ENCODE measurements at places on chromosomes 16 and 17. TPM values are rescaled to one million over a fixed set of nuclear protein-coding genes. Genes with fewer than 3 reads are reported as not detected.

GRCh38 chr16:23857881-23858269 is 22.1 kb downstream of the PRKCB start:
- H3K4me1 ChIP-seq: peaks cover 71% of the 10 kb centered on the region
- H3K27ac ChIP-seq: peak overlapping the region; percentile 81
- no peak for DNase-seq
- peak overlapping the region; percentile 76 for H3K4me3 ChIP-seq
- peaks cover 25% of the 10 kb centered on the region for H3K36me3 ChIP-seq

GRCh38 chr17:18860161-18860972 is 2.4 kb downstream of the PRPSAP2 start:
- no peaks in the 10 kb centered on the region for H3K27me3 ChIP-seq
- peak overlapping the region; percentile 97 for H3K27ac ChIP-seq
- peak; percentile 65 for DNase-seq
- peaks cover 46% of the 10 kb centered on the region for H3K4me1 ChIP-seq
- peaks cover 4% of the 10 kb centered on the region for H3K36me3 ChIP-seq

GRCh38 chr17:8692916-8693315 is 51.7 kb downstream of the CCDC42 start:
- no peaks in the 10 kb centered on the region for H3K36me3 ChIP-seq
- H3K4me1 ChIP-seq: no peaks in the 10 kb centered on the region
- DNase-seq: no peak
- H3K27me3 ChIP-seq: peaks cover 49% of the 10 kb centered on the region
- no peak overlapping the region for H3K4me3 ChIP-seq
- H3K27ac ChIP-seq: no peak overlapping the region

GRCh38 chr17:33464669-33465280 is 171.7 kb upstream of the ASIC2 start:
- DNase-seq: no peak
- H3K4me3 ChIP-seq: no peak overlapping the region
- no peaks in the 10 kb centered on the region for H3K36me3 ChIP-seq
- H3K27me3 ChIP-seq: peaks cover 42% of the 10 kb centered on the region
- H3K27ac ChIP-seq: no peak overlapping the region
- H3K4me1 ChIP-seq: no peaks in the 10 kb centered on the region

GRCh38 chr17:81428948-81429774 is 33.9 kb downstream of the BAHCC1 start:
- H3K36me3 ChIP-seq: no peaks in the 10 kb centered on the region
- H3K27me3 ChIP-seq: peaks cover 2% of the 10 kb centered on the region
- H3K4me1 ChIP-seq: no peaks in the 10 kb centered on the region
- DNase-seq: no peak

GRCh38 chr16:86231996-86232350 is 278.4 kb upstream of the FOXF1 start:
- no peaks in the 10 kb centered on the region for H3K4me1 ChIP-seq
- H3K27me3 ChIP-seq: peaks cover 8% of the 10 kb centered on the region
- H3K4me3 ChIP-seq: no peak overlapping the region
- H3K27ac ChIP-seq: no peak overlapping the region
- H3K36me3 ChIP-seq: no peaks in the 10 kb centered on the region
- DNase-seq: peak; percentile 29

DNA sequence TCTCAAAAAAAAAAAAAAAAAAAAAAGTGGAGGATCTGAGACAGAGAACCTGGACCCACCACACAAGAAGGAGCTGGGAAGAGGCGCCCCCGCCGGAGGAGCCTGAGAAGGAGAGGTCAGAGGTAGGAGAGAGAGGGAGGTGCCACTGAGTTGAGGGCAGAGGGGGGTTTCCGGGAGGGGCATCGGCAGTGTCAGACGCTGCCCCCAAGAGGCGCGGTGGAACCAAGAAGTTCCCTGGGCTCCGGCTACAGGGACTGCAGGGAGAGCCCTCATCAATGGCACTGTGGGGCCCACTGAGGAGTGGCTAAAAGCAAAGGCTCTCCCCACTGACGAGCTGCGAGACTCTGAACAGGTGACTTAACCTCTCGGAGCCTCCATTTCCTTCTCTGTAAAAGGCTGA is 4.2 kb downstream of the CCDC42 start:
- H3K36me3 ChIP-seq: no peaks in the 10 kb centered on the region
- H3K27me3 ChIP-seq: peaks cover 8% of the 10 kb centered on the region
- peak overlapping the region; percentile 72 for H3K27ac ChIP-seq
- H3K4me1 ChIP-seq: peaks cover 13% of the 10 kb centered on the region
- H3K4me3 ChIP-seq: peak overlapping the region; percentile 85

DNA sequence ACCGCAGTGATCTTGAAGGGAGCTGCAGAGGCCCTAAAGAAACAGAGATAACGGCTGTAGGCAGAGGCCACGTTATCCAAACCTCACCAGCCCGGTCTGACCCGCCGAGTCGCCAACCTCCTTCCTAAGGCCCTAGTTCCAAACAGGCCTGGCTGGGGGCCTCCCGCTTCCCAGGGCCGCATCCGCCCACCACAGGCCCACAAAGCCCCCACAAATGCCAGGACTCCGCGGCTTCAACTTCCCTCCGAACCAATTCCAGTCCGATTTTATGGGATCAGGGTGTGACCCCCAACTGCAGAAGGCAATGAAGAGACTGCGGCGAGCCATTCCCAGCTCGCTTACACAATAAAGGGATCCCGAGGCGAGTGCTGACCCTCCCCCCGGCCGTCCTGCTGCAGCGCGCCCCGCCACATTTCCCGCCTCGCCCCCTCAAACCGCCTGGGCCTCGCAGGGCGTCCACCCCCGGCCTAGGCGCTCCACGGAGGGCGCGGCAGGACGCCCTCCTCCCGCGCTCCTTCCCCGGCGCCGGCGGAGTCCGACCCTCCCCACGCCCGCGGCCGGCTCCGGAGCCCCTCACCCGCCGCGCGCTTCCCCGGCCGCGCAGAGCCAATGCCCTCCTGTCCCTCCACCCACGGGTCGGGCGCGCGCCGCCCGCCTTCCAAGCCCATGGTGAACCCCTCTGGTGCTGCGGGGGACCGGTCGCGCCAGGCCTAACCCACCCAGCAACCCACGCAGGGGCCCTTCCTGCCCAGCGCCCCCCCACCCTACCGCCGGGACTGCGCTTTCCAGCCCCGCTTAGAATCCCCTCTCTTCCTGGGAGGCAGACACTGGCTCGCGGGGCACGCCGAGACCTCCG is 926 bp downstream of the MYH10 start:
- H3K27me3 ChIP-seq: peaks cover 45% of the 10 kb centered on the region
- H3K27ac ChIP-seq: no peak overlapping the region
- no peaks in the 10 kb centered on the region for H3K36me3 ChIP-seq

DNA sequence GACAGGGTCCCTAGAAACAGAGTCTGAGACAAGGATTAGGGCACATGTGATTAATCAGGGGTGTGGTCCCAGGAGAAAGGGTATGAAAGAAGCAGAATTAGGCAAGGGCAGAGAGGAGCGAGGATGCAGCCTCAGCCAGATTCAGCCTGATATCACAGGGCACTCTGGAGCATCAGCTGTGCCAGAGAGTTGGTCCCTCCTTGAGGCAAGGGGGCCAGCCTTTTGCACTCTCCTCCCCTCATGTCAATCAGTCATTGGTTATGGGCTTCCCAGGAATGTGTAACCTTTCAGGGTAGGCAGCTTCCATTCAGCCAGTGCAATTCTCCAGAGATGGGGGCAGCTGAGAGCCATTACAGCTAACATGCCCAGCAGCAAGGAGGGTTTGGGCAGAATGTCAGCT is 152.6 kb upstream of the LHX1 start:
- no peak overlapping the region for H3K27ac ChIP-seq
- H3K4me1 ChIP-seq: no peaks in the 10 kb centered on the region
- H3K36me3 ChIP-seq: no peaks in the 10 kb centered on the region
- H3K27me3 ChIP-seq: peaks cover 21% of the 10 kb centered on the region

Gene SLC12A3
- total RNA-seq: not detected

Gene KRTAP4-9
- total RNA-seq: not detected

Gene PMFBP1
- total RNA-seq: 0.45 TPM

Gene LONP2
- 54.4 TPM for total RNA-seq

Gene RND2
- not detected for total RNA-seq

Gene C16orf46
- total RNA-seq: not detected

Gene KRTAP4-3
- not detected for total RNA-seq
